ENCODE measurements at places on chromosomes 4 and X. TPM values are rescaled to one million over a fixed set of nuclear protein-coding genes. Genes with fewer than 3 reads are reported as not detected.

ASB11 gene
- total RNA-seq, result not detected

SHROOM3 gene
- 0.51 TPM for total RNA-seq

TXLNG gene
- total RNA-seq, result 6.2 TPM

GAGE1 gene
- not detected for total RNA-seq

DGAT2L6 gene
- not detected for total RNA-seq

ADH1C gene
- not detected for total RNA-seq

GPR50 gene
- not detected for total RNA-seq

CLNK gene
- not detected for total RNA-seq

XKRX gene
- total RNA-seq, result 0.05 TPM

ADGRG2 gene
- total RNA-seq, result not detected

UGT2A1 gene
- 0.05 TPM for total RNA-seq

All from dermis blood vessel endothelial cell (primary cell).